SK-MEL-5 (cell line): ENCODE measurements at places on chromosomes 3 and 15. TPM values are rescaled to one million over a fixed set of nuclear protein-coding genes. Genes with fewer than 3 reads are reported as not detected.

MLF1 gene
- total RNA-seq: 19.8 and 20.2 TPM in 2 replicates

- no peak for DNase-seq
Observed at GRCh38 chr3:119221779-119222320, 18.8 kb downstream of the B4GALT4 start.

DNA sequence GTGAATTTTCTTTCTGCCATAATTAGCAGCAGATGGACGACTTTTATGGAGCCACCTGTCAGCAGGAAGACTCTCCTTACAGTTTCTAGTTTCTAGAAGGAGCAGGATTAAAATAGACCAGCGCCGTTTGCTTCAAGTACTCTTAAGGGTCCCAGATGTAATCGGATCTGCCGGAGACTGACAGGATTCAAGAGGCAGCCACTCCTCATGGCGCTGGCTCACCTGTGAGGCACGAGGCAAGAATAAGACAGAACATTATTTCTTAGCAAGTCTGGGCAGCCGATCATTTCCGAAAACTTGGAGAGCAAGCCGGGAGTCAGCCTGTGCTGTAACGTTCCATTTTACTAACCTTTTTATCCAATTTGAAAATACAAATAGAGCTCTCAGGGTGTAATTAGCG lies 410.4 kb upstream of the RORA start:
- no peak for DNase-seq

- DNase-seq: no peak
Observed at GRCh38 chr3:14539384-14539741, 779 bp downstream of the GRIP2 start.

- DNase-seq: peak; percentile 28
Observed at GRCh38 chr3:37680401-37680800, 181.3 kb upstream of the CTDSPL start.

GRCh38 chr3:60365360-60365759 lies 885.9 kb downstream of the FHIT start:
- no peak for DNase-seq

ZCWPW2 gene
- total RNA-seq: 0.16 TPM in 2 replicates

KBTBD13 gene
- total RNA-seq: not detected in 2 replicates

DNA sequence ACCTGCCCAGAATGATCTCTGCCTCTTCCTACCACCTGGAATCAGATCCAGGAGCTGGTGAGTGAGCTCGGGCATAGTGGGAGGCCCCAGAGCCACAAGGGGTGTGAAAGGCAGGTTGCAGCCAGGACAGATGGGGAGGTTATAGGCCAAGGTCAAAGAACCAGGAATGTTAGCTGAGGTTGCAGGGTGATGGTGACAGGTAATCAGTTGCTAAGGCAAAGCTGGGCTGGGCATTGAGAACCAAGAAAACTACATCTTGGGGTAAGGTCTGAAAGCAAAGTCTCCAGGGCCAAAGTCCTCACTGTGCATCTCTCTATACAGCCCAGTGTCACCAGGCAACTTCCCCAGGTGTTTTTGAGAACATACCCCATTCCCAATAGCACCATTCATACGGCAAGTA lies 38.4 kb upstream of the SLC6A11 start:
- no peak for DNase-seq

SMCO1 gene
- total RNA-seq: not detected in 2 replicates

GRCh38 chr3:99568663-99569335 lies 69.6 kb upstream of the COL8A1 start:
- no peak for DNase-seq

DNA sequence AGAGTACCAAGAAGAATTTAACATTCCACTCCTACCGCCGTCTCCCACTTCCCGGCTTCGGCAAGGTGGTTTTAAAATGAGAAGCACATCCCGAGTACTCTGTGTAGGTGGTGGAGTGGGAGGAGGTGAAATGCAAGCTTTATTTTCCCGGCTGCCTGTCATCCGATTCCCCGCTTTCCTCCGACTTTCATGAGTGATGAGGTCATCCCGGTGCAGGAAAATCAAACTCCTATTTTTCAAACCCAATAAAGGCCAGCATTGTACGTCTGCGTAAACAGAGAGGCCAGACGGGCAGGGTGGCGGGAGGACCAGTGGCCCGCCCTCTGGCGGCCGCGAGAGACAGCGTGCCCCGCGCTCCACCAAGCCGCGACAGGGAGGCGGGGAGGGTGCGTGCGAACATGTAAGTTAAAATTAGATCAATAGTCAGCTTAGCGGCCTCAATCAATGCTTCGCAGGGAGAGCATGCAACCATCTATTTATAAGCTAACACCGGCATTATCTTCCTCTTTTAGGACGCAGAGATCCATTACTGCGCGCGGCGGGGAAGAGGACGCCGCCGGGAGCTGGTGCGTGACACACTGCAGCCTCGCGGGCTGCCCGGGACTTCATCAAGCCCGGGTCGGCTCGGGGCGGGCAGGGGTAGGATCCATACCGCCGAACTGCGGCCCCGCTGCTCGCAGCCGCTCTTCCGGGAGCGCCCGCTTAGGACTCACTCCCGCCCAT lies 163.3 kb downstream of the CD47 start:
- peak; percentile 85 for DNase-seq
